Stimulated activated CD8-positive, alpha-beta memory T cell treated with anti-CD3 and anti-CD28 coated beads, Interleukin-7, amount 100 ng/mL, for 48 hours (primary cell): ENCODE measurements at places on chromosomes 6 and 20.

GRCh38 chr6:114874410-114874809 lies 531.6 kb upstream of the HS3ST5 start:
- DNase-seq: no peak

DNA sequence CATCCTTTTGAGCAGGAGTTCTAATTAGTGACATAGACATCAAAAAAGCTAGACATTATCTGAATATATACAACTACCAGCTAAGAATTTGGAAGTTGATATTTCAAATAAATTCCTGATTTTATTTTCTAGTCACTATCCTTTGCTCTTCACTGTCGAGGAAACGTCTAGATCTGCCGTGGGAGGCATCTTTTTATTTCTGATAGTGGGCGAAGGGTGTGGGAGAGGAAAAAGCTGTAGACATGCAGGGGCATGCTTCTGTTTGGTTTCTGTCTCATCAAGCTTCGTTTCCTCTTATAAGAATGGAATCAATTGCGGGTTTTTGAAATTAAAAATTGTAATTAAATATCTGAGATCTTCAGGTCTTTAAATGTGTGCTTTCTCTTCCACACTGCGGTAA lies 16.2 kb upstream of the C6orf118 start:
- DNase-seq: no peak

DNA sequence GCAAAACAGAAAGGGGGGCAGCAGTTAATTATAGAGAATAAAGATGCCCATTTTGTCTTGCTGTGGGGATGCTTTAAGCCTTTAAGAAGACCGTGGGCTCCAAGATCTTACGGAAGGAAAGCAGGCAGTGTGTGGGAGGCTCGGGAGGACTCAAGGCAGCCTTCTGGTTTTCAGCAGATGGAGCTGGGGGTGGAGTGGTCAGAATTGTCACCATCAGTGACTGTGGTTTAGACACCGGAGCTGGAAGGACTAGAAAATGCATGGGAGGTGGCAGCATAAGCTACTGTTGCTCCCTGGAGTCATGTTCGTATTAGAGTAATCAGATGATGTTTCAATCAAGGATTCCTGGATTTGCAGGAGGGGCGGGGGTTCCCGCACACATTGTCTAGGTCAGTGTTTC lies 3.7 kb downstream of the PHACTR1 start:
- no peak for DNase-seq

GRCh38 chr6:36217946-36218345 lies 21.4 kb downstream of the BRPF3 start:
- DNase-seq: no peak

GRCh38 chr6:121333196-121333595 lies 1.1 kb downstream of the TBC1D32 start:
- DNase-seq: no peak

- no peak for DNase-seq
These were observed 364.3 kb upstream of the PTCHD4 start for GRCh38 chr6:48475275-48475674.
